ENCODE measurements at places on chromosomes 2 and 18.
A peak's percentile ranks its signal among the peaks of the same experiment; 100 is the strongest.

DNA sequence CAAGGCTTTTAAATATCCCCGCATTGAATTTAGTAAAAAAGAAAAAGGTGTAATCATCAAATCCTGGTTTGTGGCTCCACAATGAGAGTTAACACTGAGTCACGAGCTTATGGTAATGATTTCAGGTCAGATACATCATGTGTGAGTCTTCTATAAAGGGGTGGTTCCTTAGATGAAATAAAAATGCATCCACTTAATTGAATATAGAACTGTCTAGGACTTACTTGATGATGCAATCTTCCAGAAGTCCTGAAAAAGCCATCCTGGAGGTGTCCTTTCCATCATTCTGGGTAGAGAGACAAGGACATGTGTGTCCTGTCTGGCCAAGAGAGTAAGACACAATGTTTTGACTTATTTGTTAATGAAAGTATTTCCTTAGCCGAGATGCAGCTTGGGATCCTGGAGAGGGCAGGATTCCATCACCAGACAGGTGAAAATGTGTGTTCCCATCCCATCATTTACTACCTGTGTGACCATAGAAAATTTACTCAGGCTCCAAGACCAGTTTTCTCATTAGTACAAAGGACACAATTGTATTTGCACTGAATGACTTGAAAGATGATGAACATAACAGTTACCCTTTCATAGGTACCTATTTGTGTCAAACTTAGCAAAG lies 1539.8 kb upstream of the PIK3C3 start:
- no peak for DNase-seq

- DNase-seq, result no peak
These were observed 347.5 kb downstream of the MYCN start for GRCh38 chr2:16287831-16288230.

DNA sequence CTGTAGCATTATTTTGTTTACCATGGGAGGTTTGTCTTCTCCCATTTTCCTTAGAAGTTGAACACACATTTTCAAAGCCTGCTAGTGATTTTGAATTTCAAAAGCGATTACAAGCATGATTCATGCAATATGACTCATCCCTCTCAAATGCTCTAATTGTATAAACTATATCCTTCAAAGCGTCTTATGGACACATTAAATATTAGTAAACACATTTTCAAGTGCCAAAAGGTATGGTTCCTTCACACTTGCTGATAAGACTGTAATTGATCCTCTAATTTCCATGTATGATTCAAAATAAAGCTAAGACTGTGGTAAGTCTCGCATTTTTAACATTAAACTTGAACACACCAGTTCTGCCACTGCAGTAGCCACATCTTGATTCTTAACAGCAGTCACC lies 512.9 kb downstream of the LRRTM4 start:
- peak; percentile 68 for DNase-seq

- no peak for DNase-seq
These were observed 147.2 kb downstream of the TRIB2 start for GRCh38 chr2:12863937-12864336.

GRCh38 chr2:69055688-69056470 lies 42.9 kb downstream of the ANTXR1 start:
- no peak for DNase-seq

GRCh38 chr2:25725877-25726276 lies 52.5 kb upstream of the DTNB start:
- DNase-seq, result no peak

DNA sequence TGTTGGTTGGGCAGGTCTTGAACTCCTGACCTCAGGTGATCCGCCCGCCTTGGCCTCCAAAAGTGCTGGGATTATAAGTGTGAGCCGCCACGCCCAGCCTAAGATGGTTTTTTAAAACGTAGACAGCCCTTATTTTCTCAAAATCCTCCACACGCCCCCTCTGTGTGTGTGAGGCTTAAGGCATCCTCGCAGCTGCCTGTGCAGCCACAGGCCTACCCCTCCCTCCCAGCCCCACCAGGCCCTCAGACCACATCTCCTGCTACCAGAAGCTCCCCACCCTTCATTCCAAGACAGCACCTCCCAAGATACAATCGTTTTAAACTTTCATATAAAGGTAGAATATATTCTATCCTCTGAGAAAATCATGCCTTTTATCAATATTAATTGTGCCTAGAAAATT lies 4.8 kb downstream of the ANO7 start:
- no peak for DNase-seq

DNA sequence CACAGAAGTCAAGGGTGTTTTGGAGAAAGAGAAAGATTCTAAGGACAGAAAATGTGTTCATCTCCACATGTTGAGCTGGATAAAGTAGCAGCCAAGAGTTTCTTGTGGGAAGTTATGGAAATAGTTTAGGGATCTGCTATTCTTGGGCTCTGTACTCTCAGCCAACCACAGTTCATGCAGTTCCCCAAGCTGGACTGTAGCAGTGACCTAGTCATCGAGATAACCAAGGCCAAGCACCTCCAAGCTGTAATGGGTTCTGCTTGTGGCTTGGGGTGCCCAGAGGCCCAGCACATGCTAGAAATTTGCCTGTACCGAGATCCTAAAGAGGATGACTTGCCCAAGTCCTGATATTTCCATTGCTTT lies 91.9 kb upstream of the RASGRP3 start:
- DNase-seq, result no peak

GRCh38 chr18:56188529-56189275 lies 449.7 kb downstream of the TXNL1 start:
- no peak for DNase-seq

DNA sequence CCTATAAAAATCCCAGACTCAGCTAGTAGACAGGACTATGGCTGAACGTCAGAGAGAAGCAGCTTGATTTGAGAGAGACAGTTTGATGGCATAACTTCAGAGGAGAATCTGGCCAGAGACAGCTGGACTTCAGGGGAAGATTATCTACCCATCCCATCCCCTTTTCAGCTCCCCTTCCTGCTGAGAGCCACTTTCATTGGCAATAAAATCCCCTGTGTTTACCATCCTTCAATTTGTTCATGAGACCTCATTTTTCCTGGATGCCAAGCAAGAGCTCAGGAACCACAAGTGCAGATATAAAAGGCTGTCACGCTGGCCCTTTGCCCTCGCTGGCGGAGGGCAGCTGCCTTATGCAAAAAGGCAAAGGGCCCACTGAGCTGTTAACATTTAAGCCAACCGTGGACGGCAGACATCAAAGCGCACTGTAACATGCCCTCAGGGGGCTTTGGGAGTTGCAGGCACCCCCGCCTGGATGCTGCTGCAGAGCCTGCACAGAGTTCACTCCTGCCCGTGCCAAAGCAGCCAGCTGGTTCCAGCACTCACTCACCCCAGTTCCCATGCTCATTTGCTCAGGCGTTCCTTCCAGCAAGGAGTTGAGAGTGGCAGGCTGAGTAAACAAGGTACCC lies 164.3 kb upstream of the PGAP1 start:
- DNase-seq, result no peak

DNA sequence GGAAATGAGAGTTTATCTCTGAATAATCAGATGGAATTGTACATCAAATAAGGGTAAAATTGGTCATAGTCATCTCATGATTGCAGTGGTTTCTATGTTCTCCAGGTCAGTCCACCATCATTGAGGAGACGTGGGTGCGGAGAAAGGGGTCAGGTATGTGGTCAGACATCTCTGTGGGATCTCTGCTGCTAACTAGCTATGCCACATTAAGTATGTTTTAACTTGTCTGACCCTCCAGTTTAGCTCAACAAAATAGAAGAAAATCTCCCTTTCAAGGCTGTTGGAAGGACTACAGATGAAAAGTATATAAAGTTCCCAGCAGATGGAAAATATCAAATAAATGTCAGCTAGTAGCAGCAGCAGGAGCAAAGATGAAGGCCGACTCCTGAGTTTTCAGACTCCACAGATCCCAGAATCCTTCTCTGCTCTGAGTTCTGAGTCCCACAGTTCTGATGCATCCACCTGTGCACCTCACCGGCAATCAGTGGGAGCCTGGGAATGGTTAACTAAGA lies 106.6 kb upstream of the CYP1B1 start:
- DNase-seq, result no peak

Measured in iris pigment epithelial cell (primary cell).